ENCODE measurements at places on chromosomes 5 and 9. TPM values are rescaled to one million over a fixed set of nuclear protein-coding genes. Genes with fewer than 3 reads are reported as not detected.

- DNase-seq, result no peak
These were observed 533.1 kb downstream of the NTRK2 start for GRCh38 chr9:85202596-85202995.

GRCh38 chr9:76725011-76725546 is 39.2 kb upstream of the PCA3 start:
- DNase-seq, result no peak

- no peak for DNase-seq
These were observed 56.0 kb upstream of the PTGER4 start for GRCh38 chr5:40623480-40624420.

- DNase-seq, result peak; percentile 56
These were observed 189.7 kb downstream of the PALM2AKAP2 start for GRCh38 chr9:109969573-109970237.

GRCh38 chr5:172007175-172008110 is 1.0 kb upstream of the FBXW11 start:
- DNase-seq, result no peak

DOK3 gene
- polyA plus RNA-seq, result 1.4 TPM

DMGDH gene
- polyA plus RNA-seq, result 1.9 TPM

TAF1L gene
- not detected for polyA plus RNA-seq

GRCh38 chr5:129904102-129904666 is at the start of gene CHSY3:
Gene CHSY3 (plus strand): TSS chr5:129904465.
- peak; percentile 96 for DNase-seq

DNA sequence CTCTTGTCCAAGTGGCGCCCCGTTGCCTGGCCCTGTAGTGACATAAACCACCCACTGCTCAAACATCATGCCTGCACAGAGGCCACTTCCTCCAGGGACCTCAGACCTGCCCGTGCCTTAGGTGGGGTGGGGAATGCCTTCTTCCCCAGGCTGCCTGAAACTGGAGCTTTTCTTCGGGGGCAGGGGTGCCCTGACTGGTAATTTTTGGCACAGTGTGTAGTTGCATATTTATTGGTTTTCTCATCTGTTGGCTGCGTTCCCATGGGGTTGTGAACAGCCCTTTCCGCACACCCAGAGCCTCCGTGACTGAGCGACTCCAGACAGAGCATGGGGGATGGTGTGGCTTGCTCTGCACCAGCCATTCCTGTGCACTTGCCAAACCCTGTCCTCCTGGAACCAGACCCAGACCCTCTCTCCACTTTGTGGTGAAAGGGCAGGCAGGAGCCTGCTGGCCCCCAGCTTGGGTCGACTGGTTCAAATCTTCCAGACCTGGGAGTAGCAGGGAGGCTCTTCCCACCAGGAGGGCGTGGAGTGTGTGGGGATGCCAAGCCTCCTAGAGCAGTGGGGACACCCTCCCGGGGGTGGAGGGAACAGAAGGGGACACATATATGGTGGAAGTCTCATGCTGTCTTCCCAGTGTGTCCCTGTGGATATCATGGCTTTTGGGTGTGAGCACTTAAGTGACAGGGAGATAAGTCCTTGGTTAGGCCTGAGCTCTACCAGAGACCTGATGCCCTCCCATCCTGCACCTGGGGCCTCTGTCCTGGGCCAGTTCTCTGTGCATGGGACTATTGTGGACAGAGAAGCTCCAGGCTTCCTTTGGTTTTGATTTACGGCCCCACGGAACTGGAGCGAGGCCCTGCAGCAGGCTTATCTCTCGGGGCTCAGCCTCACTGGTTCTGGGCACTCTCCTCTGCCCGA is 39.6 kb downstream of the WNK2 start:
- DNase-seq, result peak; percentile 30

DNA sequence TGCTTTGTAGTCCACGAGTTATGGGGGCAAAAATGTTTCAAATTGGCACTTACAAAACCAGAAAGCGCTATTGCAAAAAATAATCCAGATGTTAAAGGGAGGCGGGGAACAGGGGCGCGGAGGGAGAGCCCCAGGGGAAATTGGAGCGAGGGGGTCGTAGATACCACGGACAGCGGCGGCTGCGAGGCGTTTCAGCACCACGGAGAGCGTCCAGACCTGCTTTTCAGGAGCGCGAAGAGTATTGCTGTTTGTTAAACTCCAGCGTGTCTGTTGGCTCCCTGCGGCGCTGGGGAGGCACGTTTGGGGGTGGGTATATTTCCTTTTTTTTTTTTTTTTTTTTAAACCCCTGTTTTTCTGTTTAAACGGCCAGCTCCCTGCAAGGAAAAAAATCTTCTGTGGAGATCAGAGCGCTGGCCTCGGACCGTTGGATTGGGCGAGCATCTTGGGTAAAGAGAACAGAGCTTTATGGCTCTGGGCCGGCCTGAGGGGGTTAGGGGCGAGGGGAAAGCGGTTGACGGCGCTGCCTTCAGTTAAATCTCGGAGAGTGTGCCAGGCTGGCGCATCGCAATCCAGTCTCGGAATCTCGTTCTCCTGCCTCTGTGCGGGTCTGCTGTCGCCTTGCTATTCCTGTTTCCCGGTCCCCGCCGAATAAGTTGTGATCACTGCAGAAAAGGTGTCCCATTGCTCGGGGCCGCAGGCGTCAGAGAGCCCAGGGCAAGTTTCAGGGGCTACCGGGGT is at the start of gene GLRA1:
GLRA1 (minus strand) TSS at position 288 of the 738 bp plus-strand sequence. CDS start 302 bp downstream, outside the sequence.
- DNase-seq, result peak; percentile 84

CENPH gene
- polyA plus RNA-seq, result 3.1 TPM

OTP gene
- not detected for polyA plus RNA-seq

DNA sequence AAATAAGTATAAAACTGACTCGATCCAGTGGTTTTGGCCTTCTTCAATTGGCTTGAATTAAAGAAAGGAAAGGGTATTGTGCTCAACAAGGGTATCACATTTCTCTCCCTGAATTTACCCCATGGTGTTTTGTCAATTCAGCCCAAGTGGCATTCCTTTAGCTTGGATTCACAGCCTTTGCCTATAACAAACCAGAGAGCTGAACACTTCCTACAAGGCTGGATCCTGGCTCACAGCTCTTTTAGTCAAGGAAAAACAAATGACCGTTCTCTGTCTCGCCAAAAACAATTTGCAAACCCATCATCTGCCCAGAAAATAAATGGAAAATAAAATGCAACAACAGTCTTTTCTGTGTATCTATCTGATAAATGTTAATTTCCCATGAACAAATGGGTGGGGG is 5.7 kb downstream of the ZNF366 start:
- no peak for DNase-seq

DNA sequence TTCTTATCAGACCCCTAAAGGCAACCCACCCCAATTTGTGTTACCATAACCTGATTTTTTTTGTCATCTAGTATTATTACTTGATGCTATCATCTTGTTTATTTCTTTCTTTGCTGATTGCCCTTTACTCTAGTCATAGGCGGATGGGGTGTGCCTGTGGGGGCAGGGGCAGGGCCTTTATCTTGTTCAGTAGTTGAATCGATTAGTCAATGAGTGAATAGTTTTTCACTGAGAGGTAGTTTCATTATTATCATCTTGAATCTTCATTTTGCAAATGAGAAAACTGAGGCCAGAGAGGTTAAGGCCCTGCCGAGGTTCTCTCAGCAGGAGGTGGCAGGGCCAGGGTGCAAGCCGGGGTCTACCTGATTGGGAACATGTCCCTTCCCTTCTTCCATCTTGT is 9.4 kb upstream of the GM2A start:
- DNase-seq, result no peak

PFN3 gene
- polyA plus RNA-seq, result not detected

GRCh38 chr9:4020038-4020754 is 279.7 kb downstream of the GLIS3 start:
- no peak for DNase-seq

GRCh38 chr5:96566833-96567587 is 95.2 kb upstream of the CAST start:
- DNase-seq, result no peak

GRCh38 chr9:89492586-89492985 is 5.3 kb downstream of the SEMA4D start:
- DNase-seq, result peak; percentile 42

GRCh38 chr5:97243353-97243752 is 60.3 kb upstream of the RIOK2 start:
- DNase-seq, result no peak

GRCh38 chr9:91246846-91247245 is 114.9 kb downstream of the AUH start:
- no peak for DNase-seq

ANKRD18A gene
- polyA plus RNA-seq, result 3.1 TPM

GRCh38 chr5:164504141-164504772 is 998.8 kb downstream of the MAT2B start:
- no peak for DNase-seq

C7 gene
- 518 TPM for polyA plus RNA-seq

OGN gene
- 18.6 TPM for polyA plus RNA-seq

DNA sequence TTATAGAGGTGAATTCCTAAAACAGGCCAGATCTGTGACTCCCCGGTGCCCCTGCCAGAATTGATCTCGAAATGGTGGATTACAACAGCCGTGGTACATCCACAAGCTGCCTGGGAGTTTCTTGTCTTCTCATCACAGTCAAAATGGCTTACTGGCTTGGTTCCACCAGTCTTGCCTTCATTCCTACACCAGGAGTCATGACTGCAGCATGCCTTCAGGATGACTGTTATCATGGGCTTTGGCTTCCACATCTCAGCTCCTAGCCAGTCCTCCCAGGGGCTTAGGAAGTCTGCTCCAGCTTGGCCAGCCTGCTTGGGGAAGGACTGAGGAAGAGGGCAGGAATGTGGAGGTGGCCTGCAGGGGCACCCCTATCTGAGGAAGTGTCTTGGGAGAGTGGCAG is 132.9 kb upstream of the NR3C1 start:
- DNase-seq, result peak; percentile 66

DNA sequence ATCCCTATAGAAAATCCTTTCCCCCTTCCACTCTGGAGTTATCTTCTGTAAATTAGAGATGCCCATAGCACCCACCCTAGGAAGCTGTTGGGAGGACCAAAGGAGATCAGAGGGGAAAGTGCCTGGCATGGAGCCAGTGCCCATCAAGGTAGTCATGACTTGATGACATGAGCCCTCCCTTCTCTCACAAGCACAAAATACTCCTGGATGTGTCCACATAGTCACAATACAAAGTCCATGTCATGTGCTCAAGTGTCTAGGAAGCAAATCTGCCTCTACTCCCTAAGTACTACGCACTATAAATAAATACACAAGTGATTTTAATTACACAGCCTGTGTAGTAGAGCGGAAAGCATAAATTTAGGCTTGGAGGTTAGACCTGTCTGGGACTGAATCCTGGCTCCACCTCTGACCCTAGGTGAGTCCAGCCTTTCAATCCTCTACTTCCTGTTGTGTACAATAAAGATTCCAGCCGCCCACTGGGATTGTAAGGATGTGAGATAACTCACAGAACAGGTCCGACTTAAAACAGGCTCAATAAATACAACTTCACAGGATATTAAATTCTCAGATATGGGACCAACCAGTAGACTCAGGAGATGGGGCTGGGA is 30.6 kb downstream of the TTC39B start:
- DNase-seq, result no peak

DNA sequence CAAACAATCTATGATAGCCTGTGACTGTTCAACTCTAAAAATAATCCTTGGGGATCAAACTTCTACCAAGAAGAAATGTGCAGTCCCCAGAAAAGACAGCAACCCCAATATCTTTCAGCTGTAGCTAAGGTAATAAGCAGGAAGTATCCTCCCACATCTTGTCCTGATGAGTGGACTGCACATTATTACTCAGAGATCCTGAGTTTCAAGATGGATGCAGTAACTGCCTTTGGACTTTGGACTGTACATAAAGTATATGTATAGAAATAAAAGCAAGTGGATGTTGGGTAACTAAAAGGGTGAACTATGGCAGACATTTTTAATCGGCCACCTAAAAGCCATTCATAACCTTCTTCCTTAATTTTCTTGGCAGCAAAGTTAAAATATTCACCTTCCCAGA is 45.1 kb downstream of the SMIM23 start:
- DNase-seq, result no peak

DNA sequence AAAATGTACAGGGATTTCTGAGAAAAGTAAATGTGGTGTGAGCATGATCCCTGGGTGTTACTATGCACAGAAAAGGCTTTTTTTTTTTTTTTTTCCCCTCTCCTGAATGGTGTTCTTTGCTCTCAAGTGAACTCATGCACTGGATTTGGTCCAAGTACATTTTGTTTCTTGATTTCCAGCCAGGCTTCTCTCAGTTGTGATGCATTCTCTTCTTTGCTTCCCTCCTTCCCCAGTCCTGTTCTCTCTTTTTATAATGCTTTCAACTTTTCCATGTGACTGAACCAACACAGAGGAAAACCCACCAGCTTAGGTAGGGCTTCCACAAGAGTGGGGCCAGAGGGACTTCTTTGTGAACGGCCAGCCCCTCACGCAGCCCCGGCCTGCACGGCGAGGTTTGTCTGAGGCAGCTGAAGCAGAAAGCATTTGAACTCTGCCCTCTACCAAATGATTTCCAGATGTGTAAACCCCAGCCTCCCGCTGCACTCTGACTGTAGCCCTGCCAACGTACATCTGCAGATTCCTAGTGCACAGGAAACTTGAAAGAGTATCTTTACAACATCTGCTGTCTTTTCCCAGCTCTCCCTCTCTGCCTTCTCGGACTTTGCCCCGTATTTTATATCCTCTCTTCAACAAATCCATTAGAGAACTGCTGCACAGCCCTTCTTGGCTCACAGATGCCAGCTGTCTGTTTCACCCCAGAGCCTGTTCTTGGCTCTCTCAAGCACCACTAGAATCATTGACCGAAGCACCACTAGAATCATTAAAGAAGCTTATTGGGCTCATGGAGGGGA is 71.8 kb upstream of the CD180 start:
- peak; percentile 81 for DNase-seq

TIGD6 gene
- 3.2 TPM for polyA plus RNA-seq

- DNase-seq, result no peak
These were observed 23.9 kb upstream of the SAP30L start for GRCh38 chr5:154421868-154422267.

DNA sequence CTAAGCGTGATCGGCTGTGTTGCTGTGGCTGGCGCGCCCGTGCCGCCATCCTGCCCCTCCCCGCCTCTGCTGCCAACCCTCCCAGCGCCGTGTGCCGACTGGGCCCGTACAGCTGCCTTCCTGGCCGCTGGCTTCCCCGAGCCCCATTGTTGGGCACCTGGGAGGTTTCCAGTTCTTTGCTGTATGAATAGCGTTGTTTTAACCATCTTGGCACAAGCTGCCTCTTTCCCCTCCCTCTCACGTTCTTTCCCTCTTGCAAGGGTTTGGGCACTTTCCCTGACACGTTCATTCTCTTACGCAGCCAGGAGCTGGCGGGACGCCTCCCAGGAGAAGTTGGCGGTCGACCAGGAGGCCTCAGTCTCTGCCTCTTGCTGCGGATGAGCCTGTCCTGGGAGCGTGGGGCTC is 43.1 kb upstream of the RXRA start:
- peak; percentile 91 for DNase-seq

- DNase-seq, result no peak
These were observed 33.7 kb downstream of the CAMK2A start for GRCh38 chr5:150255659-150256409.
